NCI-H1092 (cell line): ENCODE measurements at places on chromosomes 3 and 15.
A peak's percentile ranks its signal among the peaks of the same experiment; 100 is the strongest.

GRCh38 chr15:94099574-94099960 lies 131.8 kb upstream of the MCTP2 start:
- DNase-seq, result no peak

GRCh38 chr15:51390966-51391422 lies 49.5 kb downstream of the GLDN start:
- no peak for DNase-seq

- no peak for DNase-seq
These were observed 97.7 kb downstream of the PLCH1 start for GRCh38 chr3:155647206-155647605.

DNA sequence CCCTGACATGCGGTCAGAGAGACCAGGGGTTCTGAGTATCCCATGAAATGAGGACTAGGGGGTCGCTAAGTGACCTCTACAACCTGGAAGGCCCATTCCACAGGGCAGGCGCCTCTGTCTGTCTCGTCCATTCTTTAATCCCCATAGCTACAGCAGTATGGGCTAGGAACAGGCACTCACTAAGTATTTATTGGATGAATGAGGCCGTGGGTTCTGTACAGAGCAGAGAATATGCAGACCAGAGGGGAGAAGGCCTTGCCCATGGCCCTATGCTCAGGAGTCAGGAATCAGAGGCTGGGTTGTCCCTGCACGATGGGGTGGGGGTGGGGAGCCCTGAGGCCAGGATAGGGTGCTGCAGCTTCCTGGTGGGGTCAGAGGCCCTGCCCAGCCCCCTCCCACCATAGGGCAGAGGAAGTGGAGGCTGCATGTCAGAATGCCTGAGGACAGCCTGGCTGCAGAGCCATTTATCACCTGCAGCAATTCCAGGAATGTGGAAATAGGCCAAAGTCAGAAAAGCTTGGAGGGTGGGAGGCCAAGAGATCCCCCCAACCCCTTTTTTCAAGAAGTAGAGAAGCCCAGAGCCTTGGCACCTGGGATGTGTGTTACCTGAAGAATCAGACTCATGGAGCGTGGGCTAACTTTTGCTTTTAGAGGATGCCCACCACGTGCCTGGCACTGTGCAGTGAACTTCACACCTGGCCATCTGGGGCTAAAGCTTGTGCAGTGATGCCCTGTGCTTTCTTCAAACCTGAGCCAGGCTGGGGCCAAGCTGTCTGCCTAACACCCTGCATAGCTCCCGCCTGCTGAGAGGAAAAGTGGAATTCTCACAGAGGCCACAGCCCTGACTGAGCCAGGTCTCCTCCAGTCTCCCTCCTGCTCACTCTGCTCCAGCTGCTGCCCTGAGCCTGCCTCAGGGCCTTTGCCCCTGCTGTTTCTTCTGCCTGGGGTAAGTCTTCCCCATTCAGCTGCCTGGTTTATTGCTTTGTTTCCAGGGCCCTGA lies 109.4 kb downstream of the WNT7A start:
- no peak for DNase-seq

DNA sequence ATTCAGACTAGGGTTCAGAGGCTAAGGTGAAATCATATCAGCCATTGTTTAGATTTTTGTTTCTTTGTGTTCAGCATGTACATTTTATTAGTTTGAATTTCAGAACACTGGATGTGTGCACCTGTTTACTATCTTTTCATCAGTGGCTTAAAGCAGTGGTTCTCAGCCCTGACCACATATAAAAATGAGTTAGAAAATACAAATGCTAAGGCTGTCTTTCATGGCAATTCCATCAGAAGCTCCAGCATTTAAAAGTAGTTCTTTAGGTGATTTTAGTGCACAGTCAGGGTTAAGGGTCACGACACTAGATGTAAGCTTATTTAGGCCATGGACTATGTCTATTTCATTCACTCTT lies 213.5 kb downstream of the NECTIN3 start:
- no peak for DNase-seq

- no peak for DNase-seq
These were observed 483.5 kb downstream of the GABRG3 start for GRCh38 chr15:27454281-27455075.

DNA sequence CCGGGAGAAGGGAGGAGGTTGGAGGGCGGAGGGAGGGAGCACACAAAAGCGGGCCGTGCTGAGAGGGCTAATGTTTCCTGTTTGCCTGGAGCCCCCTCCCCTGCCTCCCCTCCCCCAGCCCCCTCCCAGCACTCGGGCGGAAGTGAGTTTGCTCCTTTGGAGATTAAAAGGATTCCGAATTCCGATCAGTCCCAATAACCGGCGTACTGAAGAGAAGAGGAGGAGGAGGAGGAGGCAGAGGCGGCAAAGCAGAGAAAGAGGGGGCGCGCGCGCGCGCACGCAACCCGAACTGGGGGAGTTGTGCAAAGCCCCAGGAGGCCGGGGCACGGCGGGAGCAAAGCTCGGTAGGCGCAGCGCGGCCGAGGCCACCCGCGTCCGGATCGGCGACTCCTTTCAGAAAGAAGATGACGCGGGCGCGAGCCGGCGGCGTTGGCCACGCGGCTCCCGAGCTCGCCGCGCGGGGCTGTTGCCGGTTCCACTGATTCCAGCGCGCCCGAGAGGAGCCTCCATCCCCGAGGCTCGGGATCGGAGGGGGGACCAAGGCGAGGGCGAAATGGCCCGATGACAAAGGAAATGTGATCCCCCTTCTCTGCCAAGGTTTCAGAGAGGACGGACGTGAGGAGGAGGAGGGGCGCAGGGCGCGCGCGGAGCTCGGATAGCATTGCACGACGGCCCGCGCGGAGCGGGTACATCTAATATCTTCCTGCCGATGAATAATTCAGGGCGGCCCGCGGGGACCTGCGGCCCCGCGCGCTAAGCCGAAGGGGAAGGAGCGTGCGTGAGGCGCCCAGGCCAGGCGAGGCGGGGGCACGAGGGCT lies 1.1 kb upstream of the TRIM71 start:
- DNase-seq, result no peak

DNA sequence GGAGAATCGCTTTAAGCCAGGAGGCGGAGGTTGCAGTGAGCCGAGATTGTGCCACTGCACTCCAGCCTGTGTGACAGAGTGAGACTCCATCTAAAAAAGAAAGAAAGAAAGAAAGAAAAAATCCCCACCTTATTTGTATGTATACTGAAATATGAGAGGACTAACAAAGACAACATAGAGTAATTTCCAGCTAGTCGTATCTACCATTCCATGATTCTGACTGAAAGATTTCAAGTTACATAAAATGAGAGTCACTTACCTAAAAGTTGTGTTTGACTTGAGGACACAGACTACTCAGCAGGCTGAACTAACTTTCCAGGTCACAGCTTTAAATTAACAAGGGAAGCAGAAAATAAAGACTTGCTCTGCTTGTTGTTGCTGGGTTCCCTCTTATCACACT lies 18.8 kb upstream of the PRKCI start:
- no peak for DNase-seq

DNA sequence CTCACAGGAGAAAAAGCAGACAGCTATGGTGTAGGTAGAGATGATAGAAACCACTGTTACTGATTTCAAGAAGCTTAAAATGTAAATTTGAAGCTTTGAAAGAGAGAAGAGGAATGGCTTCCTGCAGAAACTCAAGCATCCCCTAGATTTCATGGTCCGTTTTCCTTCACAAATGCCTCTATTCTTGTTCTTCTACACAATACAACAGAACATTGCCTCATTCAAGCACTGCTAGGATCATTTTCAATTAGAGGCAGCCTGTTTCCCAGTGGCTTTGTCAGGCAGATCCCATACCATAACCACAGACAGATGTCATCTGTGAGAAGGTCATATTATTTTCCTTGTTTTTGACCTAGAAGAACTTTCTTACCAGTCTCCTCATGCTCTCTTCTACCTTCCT lies 77.9 kb upstream of the SPRED1 start:
- no peak for DNase-seq

DNA sequence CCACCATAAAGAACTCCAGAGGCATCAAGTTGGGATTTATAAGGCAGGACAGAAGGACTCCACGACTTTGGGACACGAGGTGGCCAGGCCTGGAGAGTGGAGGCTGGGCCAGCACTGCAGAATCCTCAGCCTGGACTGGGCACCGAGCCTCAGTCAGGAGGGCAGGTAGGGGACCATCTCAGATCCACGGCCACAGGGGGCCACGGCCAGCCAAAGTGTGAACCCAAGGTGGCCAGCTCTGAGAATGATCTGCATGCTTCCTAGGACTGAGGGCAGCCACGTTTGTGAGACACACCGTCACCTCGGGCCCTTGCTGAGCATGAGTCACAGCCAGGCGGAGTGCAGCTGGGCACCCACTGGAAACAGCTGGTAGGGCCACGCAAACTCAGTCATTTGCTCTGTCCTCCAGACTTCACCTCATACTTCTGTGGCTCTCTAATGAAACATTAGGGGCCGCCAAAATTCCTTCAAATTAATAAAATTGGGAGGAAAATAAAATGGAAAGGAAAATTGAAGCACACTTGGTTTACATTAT lies 65.8 kb downstream of the CTNNB1 start:
- no peak for DNase-seq

GRCh38 chr3:197165890-197166289 lies 132.5 kb downstream of the DLG1 start:
- no peak for DNase-seq

DNA sequence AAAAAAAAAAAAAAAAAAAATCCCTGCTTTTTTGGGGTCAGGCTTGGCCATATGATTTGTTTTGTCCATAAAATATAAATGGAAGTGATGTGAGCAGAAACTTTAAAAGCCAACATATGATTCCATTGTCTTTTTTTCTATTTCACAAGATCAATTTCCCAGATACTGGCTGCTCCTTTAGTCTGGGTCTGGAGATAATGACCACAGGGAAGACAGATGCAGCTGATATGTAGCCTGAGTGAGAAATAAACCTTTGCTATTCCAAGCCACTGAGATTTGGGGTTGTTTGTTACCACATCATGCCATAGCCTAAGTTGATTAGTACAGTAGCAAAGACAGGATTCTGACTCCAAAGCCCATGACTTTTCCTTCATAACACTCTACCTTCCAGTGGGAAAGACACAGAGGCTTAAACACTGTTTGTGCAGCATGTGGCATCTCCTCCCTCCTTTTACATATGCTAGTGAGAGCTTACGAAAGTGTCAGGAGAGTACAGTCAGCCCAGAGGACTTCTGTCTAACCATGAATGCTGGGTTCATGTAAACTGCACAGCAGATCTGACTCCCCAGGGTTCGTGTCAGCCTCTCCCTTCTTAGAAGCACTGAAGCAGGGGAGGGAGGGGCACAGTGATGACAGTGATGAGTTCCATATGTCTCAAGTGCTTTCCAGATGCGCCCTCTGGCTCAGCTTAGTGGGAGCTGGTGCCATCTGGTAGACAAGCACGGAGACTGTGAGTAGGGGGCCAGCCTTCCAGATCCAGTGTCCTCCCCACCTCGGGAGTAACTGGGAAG lies 36.7 kb upstream of the SLC7A14 start:
- no peak for DNase-seq

GRCh38 chr15:40115670-40116093 lies 7.0 kb upstream of the BMF start:
- no peak for DNase-seq

DNA sequence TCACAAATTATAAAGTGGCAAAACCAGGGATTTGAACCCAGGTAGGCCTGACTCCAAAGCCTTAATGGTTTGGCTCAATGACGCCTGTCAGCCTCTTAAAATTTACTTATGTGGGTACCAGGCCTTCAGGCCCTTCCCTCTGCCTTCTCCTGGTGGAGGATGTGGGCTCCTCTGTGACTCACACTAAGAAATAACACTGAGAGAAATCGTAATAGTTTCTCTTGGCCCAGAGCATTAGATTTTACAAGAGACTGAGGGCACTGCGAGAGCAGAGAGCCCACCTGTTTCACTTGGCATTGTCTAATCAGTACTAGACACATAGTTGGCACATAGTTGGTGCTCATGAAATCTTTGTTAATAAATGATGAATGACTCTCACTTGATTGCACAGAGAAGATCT lies 505.2 kb downstream of the SHQ1 start:
- no peak for DNase-seq

DNA sequence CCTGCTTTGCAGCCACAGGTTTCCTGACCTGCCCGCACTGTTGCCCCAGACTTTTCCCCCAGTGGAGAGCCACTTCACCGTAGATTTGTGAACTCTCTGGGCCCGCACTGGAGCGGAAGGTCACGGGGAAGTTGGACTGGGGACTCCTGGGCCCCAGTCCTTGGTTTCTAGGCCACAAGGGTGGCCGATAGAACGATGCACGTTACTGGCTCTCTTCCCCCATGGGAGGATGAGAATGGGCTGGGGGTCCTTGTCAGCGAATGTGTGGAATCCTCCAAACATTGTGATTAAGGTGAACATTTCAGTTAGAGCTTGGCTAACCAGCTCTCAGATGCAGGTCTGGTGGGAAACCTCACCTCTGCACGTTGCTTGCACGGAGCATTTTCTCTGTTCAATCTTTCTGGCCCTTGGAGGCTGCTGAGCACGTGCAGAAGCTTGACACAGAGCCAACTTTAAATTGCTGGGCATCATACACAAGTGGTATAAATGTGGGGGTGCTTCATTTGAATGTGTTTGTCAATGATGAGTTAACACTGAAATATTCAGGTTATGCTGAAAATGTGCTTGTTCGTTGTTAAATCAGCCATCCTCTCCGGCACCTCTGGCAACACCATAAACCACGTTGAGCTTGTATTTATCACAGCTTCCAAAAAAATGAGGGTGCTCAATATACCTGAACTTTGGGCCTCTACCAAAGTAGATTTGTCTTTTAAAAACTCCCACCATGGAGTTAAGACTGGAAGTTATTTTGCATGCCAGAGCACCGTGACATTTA lies 976 bp downstream of the DIS3L start:
- peak; percentile 29 for DNase-seq

- no peak for DNase-seq
These were observed 66.3 kb downstream of the CCR1 start for GRCh38 chr3:46141813-46142212.

DNA sequence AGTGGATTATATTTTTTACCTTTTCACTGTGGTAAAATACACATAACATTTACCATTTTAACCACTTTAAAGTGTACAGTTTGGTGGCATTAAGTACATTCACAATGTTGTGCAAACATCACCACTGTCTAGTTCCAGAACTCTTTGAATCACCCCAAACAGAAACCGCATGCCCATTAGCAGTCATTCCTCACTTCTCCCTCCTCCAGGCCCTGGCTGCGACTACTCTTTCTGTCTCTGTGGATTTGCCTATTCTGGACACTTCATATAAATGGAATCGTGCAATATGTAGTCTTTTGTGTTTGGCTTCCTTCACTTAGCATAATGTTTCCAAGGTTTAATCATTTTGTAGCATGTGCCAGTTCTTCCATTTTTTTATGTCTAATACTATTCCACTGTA lies 409.8 kb downstream of the NTRK3 start:
- no peak for DNase-seq

DNA sequence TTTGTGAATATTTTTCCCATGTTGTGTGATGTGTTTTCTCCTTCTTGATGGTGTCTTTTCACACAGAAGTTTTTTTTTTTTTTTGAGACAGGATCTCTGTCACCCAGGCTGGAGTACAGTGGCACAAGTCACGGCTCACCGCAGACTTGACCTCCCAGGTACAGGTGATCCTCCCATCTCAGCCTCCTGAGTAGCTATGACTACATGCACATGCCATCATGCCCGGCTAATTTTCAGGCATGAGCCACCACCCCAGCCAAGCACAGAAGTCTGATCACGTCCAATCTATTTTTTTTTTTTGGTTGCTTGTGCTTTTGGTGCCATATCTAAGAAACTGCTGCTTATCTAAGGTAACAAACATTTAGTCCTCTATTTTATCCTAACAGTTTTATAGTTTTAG lies 24.6 kb downstream of the TOMM70 start:
- no peak for DNase-seq

- DNase-seq, result no peak
These were observed 911 bp downstream of the RFTN1 start for GRCh38 chr3:16512435-16513140.

- no peak for DNase-seq
These were observed 236.6 kb downstream of the PLCL2 start for GRCh38 chr3:17121336-17121735.

GRCh38 chr15:94417501-94418293 lies 186.3 kb downstream of the MCTP2 start:
- DNase-seq, result no peak
